Stimulated activated CD4-positive, alpha-beta T cell treated with anti-CD3 and anti-CD28 coated beads, Interleukin-1b, Interleukin-23, amount 100 ng/mL, for 4 hours (primary cell): ENCODE measurements at places on chromosomes 12 and 14.

DNA sequence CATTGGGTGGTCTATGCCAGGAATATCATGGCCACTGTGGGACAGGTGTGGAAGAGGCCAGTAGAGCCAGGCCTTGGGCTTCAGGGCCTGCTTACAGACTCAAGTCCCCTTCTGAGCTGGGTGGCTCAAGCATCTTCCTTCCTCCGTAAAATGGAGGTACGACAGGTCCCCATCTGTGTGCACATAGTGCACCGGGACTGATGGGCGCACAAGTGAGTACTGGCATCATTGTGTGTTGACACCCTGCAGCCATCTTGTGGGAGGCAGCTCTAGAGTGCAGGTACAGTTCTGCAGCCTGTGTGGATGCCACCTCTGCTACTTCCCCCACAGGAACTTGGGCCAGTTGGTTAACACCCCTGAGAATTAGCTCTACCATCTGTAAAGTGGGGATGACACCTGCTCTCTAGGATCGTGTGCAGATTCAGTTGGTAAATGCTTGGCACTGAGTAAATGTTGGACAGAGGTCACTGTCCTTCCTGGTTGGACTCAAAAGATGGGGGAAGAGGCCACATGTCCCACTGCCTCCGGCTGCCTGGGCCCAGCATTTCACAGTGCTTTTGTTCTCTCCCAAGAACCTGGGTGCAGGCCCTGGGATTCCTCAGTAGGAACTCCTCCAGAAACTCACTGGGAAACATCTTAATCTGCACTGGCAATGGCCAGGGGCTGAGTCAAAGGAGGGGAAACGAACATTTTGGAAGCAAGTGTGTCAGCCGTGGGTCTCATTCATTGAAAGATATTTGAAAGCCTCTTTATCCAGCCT, 70.6 kb downstream of the C14orf132 start:
- no peak for DNase-seq

DNA sequence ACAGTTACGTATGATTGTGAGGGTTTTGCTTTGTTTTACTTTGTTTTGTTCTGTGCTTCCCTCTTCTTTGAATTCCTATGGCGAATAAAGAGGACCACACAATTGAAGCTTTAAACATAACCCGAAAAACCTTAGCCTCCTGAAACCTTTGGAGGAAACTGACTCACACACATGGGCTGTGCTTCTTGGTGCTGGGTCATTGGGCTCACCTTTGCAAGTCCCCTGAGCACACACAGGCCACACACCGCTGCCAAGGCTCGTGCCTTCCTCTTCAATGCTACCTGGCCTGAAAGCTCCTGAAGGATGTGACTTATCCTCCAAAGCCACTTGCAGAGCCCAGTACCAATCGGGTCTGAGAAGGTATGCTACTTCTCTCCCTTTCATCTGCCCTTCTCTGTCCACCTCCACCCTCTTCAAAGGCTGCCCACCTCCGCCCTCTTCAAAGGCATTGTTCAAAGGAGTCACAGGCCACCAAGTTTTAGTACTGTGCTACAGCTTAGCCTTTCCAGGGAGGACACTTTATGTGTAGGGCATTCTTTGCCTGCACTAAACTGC, 114.6 kb downstream of the FOXN3 start:
- no peak for DNase-seq

DNA sequence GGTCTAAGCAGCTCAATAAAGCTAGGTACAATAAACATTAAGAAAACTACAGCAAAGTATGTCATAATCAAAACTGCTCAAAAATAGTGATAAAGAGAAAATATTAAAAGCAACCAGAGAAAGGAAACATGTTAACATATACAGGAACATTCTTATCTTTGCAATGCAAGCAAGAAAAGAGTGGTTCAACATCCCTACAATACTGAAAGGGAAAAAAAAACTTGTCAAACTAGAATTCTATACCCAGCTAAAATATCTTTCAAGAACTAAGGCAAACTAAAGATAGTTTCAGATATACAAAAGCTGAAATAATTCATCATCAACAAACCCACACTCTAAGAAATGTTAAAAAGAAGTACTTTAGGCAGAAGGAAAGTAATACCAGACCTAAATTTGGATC, 134.2 kb downstream of the DPF3 start:
- no peak for DNase-seq

DNA sequence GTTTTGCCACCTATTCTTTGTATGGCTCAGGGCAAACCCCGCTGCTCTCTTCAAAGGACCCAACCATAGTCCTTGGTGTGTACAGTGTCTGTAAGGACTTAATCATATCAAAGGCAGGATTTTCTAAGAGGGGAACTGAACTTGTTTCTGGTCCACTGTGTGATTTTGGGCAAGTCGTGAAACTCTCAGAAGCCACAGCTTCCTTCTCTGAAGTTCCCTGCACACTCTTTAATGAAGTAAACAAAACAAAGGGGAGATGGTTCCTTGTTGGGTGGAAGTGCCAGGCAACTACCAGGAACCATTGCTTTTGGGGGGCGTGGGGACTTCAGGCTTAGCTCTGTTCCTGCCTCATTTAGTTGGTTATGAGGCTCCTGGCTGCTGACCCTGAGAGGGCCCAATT, 152.4 kb downstream of the VRK1 start:
- DNase-seq: no peak

GRCh38 chr12:106205208-106206069, 42.4 kb downstream of the CKAP4 start:
- no peak for DNase-seq

DNA sequence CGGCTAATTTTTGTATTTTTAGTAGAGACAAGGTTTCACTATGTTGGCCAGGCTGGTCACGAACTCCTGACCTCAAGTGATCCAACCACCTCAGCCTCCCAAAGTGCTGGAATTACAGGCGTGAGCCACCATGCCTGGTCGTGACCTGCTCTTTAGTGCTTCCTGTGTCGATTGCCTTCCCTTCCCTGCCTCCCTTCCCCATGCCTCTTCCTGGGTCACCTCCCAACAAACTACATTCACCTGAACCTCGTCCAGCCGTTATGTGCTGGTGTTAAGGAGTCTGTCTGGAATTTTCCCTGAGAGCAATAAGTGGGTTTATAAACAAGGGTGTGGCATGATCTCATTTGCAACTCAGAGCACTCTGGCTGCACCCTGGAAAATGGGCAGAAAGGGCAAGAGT, 32.1 kb upstream of the C12orf76 start:
- no peak for DNase-seq

DNA sequence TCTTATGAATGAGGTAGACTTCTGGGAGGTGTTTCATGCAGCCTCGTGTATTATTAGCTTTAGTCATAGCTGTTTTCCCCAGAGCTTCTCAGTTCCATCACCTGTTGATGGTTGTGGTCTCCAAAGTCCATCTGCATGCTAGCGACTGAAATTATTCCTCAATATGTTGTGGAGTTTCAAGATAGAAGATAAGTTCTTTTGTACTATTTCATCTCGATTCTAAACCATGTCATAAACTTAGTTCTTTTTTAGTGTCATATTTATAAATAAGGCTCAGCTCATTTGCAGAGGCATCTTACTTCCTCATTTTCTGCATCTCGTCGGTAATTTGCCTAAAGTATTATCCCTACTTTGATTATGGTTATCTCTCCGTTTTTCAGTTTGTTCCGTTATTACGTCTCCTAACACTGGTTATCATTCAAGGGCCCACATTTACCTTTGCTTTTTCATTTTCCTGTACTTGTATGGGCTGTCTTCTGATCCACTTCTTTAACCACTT, 119.1 kb downstream of the ITPR2 start:
- no peak for DNase-seq

GRCh38 chr14:68395604-68396003, 397.3 kb downstream of the ZFP36L1 start:
- DNase-seq: no peak

GRCh38 chr14:69464379-69464778, 20.1 kb upstream of the PLEKHD1 start:
- no peak for DNase-seq

DNA sequence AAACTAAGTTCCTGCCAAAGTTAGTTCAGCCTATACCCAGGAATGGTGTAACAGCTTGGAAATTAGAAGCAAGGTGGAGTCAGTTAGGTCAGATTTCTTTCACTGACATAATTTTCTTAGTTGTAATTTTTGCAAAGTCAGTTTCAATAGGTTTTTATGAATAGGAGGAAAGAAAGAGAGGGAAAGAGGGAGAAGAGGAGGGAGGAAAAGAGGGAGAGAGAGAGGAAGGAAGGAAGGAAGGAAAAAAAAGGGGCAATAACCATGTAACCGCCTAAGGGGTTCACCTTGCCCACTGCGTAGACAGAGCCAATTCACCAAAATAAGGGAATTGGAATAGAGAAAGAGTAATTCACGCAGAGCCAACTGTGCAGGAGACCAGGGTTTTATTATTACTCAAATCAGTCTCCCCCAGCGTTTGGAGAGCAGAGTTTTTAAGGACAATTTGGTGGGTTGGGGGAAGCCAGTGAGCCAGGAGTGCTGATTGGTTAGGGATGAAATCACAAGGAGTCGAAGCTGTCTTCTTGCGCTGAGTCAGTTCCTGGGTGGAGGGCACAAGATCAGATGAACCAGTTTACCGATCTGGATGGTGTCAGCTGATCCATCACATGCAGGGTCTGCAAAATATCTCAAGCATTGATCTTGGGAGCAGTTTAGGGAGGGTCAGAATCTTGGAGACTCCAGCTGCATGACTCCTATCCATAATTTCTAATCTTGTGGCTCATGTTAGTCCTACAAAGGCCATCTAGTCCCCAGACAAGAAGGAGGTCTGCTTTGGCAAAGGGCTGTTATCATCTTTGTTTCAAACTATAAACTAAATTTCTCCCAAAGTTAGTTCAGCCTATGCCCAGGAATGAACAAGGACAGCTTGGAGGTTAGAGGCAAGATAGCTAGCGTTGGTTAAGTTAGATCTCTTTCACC, 126.0 kb upstream of the AMIGO2 start:
- no peak for DNase-seq

DNA sequence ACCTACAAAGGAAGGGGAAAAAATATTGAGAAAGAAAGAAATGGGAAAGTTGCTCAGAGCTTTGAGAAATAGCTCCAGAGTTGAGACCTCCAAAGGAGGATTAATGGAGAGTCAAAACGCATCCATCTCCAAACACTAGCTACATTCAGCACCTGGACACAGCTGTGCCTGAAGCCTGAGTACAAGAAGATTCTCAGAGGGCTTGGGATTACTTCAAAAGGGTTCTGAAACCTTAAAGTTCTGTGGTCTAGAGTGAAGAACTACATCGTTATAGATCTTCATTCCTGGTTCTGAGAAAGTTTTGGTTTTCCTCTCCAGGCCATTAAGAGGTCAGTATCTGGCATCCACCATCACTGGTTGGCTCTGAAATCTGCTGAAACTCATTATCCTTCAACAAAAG, 10.5 kb upstream of the TMED10 start:
- no peak for DNase-seq

GRCh38 chr12:14937689-14938088, 648 bp downstream of the ERP27 start:
- DNase-seq: no peak

DNA sequence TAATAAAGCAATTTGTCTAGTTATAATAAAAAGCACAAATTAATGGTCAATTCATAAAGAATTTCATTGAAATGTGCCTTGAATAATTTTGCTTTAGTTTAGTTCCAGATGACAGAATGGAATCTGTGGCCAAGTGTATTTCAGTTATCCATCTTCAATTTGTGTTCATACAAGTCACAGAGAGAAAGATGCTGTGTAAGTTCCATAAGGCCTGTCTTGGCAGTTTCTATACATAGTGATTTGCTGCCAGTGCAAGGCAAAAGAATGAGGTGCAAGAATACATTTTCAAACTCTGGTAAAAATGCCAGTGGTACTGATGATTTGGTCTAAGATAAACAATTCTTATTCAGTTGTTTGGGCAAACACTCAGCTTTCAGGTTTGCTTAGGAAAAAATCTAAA, 134.4 kb upstream of the PTPRB start:
- no peak for DNase-seq

- no peak for DNase-seq
These were observed 10.4 kb downstream of the MAP4K5 start for GRCh38 chr14:50521912-50522341.

DNA sequence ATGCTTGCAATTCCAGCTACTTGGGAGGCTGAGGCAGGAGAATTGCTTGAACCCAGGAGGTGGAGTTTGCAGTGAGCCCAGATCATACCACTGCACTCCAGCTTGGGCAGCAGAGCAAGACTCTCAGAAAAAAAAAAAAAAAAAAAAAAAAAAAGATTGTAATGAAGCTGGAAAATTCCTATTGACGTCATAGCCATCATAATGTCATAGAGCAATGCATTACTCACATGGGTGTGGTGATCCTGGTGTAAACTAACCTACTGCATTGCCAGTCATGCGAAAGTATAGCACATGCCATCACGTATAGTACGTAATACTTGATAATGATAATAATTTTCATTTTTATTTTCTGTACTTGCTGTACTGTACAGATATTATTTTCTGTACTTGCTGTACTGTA, 42.7 kb upstream of the NID2 start:
- no peak for DNase-seq

DNA sequence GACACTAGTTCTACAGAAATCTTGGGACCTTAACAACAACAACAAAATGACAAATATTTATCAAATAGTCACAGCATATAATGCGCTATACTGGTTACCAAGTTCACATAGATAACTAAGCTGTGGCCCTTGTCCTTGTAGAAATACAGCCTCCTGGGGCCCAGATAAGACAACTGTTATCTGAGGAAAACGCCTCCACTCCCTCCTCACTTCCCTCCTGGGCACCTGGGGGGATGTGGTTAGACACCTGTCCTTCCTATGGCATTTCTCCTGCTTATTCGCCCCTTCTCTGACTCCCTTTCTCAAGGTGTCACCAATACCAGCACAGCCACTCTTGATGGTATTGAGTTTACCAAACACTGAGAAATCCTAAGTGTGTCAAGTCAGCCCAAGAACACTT, 419.4 kb downstream of the RAD51B start:
- DNase-seq: no peak

- no peak for DNase-seq
These were observed 191.9 kb downstream of the NUBPL start for GRCh38 chr14:31752867-31753661.

- no peak for DNase-seq
These were observed 68.6 kb downstream of the ACTN1 start for GRCh38 chr14:68910540-68910939.

DNA sequence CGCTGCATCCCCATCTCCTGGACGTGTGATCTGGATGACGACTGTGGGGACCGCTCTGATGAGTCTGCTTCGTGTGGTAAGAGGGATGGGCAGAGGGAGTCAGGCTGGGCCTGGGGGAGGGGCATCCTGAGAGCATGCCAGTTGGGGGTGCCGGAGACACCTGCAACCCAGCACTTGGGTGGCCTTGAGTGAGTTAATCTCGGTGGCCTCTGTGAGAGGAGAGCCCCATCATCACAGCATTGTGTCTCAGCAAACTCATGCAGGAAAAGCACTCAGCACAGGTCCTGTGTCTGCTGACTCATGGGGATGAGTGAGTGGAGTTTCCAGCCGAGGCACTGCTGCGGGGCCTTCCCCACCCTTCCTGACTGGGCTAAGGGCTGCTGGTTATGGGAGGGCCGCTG, 19.6 kb upstream of the LRP1-AS start:
- no peak for DNase-seq
